ENCODE measurements at places on chromosomes 3 and 15.

DNA sequence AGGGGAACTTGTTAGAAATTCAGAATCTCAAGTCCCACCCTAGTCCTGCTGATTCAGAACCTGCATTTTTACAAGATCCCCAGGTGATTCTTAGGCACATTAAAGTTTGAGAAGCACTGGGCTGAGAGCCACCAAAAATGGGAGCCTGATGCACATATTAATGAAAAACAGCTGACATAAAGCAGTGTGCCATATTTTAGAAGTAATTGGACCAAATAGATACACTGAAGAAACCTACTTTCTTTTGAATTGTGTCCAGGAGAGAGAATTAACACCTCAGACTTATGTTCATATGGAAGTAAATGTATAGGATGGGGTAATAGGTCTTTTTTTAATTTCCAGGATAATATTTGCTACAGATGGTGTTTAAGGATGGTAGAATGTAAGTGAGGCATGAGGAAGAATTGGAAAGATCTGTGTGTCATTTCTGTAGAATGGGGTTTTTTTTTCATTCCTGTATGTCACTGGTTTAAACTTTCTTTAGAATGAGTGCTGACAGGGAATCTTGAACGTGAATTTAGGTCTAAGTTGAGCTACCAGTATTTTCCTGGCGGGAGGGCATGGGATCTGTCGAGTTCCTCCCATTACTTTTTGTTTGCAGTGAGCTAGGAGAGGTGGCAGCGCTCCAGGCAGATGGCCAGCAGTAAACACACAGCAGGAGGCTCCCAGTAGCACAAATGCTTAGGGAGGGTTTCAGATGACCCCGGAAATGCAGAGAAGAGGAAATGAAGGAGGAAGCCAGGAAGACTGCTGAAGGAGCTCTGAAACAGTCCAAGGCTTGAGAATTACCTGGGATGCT is 185.6 kb downstream of the PLCL2 start:
- no peak for DNase-seq

DNA sequence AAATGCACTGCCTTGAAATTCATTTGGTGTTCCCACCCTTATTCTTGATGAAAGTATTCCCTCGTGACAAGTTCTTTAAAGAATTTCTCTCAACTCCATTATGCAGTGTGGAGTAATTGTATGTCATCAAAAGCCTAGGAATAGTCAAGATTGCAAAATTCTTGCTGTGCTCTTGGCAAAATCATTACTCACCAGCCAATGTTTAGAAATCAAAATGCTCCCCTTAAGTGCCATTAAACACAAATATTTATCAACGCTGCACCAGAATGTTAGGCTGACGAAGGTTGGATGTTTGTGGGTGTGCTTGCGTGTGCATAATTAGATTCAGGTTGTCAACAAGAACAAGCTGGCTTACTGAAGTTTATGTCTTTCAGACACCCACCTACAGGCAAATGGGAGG is 40.5 kb downstream of the SST start:
- no peak for DNase-seq

- no peak for DNase-seq
These were observed 55.3 kb downstream of the RSRC1 start for GRCh38 chr3:158165141-158165655.

DNA sequence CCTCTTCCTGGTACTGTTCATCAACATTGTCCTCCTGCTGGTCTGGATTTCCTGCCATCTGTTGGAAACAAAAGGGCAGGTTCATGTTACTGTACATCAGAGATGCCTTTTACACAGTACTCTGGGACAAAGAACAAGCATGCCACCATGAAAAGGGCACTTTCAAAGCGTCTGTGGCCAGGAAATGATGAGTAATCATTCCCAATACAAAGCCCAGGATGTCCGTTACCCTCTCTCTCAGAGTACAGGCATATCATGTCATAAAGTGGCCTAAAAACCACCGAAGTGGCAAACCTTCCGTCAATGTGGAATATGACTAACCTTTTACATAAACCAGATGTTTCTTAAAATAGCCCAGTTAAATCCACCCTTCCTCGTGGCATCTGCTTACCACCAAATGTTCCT is 71.2 kb downstream of the GOLIM4 start:
- DNase-seq = no peak

DNA sequence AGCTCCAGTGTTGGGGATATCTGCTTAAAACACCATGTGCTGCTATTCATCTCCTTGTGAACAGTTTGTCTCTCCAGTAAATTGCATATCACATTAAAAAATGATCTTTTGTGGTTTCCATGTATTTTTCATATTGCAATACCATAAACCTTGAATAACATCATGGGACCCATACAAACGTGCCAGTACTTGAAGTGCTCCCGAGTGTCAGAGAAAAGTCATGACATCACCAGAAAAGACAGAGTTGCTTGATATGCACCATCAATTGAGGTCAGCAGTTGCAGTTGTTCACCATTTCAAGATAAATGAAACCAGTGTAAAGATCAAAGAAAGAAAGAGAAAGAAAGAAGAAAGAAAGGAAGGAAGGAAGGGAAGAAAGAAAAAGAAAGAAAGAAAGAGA is 278.6 kb downstream of the ZNF621 start:
- no peak for DNase-seq

GRCh38 chr3:45048244-45048643 is 22.1 kb downstream of the CLEC3B start:
- no peak for DNase-seq

GRCh38 chr3:43153216-43154083 is 47.6 kb upstream of the POMGNT2 start:
- DNase-seq = no peak

DNA sequence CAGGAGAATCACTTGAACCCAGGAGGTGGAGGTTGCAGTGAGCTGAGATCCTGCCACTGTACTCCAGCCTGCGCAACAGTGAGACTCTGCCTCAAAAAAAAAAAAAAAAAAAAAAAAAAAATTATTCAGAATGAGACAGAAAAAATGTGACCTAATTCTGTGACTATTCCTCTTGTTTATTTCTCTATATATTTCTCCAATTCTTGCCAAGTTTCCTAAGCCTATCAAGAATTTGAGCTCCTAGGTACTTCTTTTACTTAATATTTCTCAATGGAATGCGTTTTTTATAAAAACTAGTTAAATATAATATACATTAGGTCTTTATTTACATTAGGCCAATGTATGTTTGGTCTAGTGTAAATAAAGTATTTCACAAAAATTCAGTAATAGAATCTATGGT is 86.8 kb downstream of the NAALADL2 start:
- no peak for DNase-seq
